ENCODE measurements at places on chromosomes 2 and 18.

GRCh38 chr2:164675027-164675426, 53.7 kb upstream of the GRB14 start:
- no peak for DNase-seq

DNA sequence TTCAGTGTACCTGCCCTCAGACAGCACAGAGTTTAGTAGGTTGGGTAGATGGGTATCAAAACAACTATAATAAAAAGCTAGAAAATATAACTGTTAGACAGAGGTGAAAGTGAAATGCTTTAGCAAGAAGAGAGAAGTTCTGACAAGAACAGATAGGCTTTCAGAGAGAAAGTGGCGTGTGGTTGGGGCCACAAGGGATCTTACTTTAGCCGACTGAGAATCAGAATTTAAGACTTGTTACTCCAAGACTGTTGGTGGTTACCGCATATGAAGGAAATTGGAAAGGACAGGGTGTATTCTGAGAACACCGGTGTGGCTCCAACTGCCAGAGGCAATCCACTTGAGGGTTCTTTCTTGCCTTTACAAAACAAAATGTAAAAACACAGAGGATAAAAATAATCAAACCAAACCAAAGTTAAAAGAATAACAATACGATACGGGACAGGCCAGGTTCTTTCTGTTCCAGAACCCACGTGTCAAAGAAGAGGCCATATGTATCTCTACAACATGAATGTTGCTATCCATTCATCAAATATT, 44.4 kb upstream of the AGPS start:
- DNase-seq, result no peak

DNA sequence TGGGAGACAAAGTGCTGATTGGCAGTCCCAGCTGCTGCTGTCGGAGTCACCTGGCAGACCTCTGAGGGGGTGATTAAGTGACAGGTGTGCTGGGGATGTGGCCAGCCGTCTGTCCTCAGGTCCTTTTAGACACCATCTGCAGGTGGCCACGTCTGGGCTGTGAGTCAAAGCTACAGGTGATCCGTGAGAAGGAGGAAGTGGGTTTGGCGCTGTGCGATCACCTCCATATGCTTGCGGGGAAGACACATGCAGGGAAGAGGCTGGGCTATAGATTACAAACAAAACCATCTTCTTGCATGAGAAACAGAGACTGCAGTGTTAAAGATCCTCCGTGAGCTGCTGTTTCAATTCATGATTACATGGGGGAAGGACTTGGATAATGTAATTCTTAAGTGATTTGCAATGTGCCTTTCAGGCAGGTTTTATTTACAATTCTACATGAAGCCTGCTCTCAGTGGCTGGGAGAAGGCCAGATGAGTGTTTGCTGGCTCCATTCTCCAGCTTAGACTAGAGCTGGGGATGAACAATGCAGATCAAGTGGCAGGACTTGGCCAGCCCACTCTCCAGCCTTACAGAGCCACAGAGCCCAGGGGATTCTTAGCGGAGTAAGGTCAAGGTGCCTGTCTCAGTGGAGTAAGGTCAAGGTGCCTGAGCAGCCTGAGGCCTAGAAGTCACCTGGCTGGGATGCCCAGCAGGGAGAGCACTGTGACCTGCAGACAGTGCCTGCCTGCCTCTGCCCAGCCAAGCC, 87.8 kb downstream of the LYPD1 start:
- peak; percentile 78 for DNase-seq

DNA sequence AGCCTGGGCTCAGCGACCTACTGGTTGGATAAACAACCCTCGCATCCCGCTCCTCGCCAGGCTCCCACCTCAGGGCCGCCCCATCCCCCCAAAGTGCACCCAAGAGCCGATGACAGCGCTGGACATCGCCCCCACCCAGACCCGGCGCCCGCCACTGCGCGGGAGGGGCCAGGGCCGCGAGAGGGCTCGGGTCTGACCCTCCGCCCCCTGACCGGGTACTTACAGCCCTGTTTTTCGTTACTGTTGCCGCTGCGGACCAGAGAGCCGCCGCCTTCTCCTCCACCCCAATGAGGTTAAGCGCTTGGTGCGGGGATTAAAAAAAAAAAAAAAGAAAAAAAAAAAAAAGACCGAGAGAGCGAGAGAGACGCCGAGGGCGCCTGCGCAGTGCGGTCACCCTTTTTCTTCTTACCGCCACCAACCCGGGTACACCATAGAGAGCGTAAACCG, at the start of gene CLASP1:
Gene CLASP1, minus strand, starts transcription at position 314 of the 447 bp plus-strand sequence. CDS start 43,567 bp downstream, outside the sequence.
- DNase-seq, result no peak

- DNase-seq, result no peak
Measured at GRCh38 chr2:86787736-86788135, 3.0 kb downstream of the CD8A start.
